ENCODE measurements at places on chromosomes 7 and 10.

- DNase-seq: no peak
Measured at GRCh38 chr10:72943498-72944234, 10.9 kb downstream of the PLA2G12B start.

- DNase-seq: no peak
Measured at GRCh38 chr10:110563132-110563531, 4.4 kb upstream of the SMC3 start.

DNA sequence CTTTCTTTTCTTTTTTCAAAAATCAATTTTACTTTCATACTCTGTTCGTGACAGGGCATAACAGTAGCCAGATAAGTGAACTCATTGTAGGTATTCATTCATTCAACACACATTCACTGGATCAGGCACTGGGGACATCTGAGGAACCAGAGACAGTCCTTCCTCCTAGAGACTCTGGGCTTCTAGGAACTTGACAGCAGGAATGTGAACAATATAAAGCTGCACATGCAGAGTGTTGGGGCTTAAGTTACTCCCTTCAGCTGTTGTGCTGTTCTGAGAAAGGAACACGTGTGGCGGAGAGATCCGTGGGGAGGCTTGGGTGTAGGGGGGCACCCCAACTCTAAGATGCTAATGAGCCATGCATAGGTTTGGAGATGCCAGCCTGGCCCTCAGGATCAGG, 120.4 kb downstream of the PKD1L1 start:
- DNase-seq: no peak

- DNase-seq: no peak
Measured at GRCh38 chr7:132199626-132200025, 376.6 kb downstream of the PLXNA4 start.

- DNase-seq: no peak
Measured at GRCh38 chr7:69728304-69728703, 130.0 kb downstream of the AUTS2 start.

DNA sequence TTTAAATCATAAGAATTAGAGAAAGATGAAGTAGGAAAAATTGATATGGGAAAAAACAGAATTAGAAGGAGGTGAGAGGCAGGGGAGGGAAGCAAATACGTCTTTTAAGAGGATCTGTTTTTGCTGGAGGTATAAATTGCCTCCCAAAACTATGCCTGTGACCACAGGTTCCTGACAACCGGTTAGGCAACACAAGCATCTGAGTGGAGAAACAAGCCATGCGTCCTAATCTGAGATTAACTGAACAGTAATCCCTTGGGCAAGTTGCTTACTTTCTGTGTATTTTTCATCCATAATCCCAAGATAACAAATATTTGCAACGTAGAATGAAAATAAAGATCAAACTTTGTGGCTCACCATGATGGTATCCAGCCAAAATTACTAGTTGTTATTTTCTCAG, 149.2 kb downstream of the C1GALT1 start:
- no peak for DNase-seq

DNA sequence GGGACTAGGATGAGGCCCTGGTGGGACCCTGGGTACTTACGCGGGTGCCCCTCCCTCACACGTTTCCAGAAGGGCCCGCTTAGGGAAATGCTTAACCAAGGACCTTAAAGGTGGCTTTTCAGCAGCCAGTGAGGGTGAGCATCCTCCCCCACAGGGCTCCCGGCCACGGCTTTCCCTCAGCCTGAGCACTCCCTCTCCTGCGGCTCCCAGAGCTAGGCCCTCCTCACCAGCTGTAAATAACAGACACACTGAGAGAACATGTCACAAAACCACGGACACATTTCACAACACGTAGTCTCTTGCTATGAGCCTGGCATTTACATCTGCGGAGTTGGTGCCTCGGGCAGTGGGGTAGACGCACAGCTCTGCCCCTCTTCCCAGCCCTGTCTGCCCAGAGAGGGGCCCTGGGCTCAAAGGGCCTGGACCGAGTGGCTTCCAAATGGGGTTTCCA, 25.2 kb downstream of the GRID1 start:
- no peak for DNase-seq

GRCh38 chr7:91435381-91436059, 171.3 kb downstream of the FZD1 start:
- DNase-seq: no peak

- no peak for DNase-seq
Measured at GRCh38 chr10:11810313-11810766, 12.8 kb upstream of the PROSER2 start.

- DNase-seq: no peak
Measured at GRCh38 chr10:124376411-124376810, 42.3 kb downstream of the OAT start.

GRCh38 chr10:47137311-47137851, 162.6 kb upstream of the GDF10 start:
- no peak for DNase-seq

DNA sequence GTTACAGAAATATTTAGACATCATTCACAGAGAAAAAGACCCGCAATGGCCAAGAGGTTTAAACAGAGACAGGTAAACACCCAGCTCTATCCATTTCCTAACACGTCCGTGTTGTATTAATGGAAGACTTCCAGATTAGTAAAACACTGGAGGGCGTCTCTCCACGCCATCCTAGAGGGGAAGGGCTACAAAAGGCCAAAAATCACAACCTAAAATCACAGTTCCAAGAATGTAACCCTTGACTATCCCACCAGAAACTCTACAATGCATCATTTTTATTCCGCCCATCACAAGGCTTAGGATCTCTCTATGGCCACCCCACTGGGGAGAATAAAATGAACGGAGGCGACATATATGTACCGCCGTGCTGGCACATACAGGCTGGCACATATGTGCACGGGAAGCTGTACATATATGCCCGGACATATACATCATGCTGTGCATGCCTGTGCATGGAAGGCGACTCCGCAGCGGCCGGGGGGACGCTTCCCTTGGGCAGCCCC, 734 bp downstream of the PCLO start:
- DNase-seq: no peak

DNA sequence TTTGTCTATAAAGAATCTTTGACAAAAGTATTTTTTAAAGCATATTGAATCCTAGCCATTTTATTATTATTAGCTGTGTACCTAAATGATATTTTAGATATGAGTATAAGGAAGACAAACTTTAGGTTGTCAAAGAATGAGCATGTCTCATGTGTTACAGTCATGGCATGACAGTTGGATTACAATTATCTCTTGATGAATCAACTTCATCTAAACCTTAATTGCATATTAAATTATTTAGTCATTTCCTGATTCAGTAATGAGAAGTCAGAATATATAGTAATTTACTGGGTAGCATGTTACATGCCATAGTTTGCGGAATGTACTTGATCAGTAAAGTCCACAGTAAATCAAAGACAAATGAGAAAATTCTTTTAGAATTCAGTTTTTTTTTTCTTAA, 59.2 kb downstream of the MAPK8 start:
- DNase-seq: no peak

GRCh38 chr10:129531195-129531968, 64.3 kb downstream of the MGMT start:
- no peak for DNase-seq

- no peak for DNase-seq
Measured at GRCh38 chr10:3502673-3503072, 282.3 kb downstream of the KLF6 start.

GRCh38 chr7:117672453-117672852, 192.6 kb downstream of the CFTR start:
- no peak for DNase-seq

DNA sequence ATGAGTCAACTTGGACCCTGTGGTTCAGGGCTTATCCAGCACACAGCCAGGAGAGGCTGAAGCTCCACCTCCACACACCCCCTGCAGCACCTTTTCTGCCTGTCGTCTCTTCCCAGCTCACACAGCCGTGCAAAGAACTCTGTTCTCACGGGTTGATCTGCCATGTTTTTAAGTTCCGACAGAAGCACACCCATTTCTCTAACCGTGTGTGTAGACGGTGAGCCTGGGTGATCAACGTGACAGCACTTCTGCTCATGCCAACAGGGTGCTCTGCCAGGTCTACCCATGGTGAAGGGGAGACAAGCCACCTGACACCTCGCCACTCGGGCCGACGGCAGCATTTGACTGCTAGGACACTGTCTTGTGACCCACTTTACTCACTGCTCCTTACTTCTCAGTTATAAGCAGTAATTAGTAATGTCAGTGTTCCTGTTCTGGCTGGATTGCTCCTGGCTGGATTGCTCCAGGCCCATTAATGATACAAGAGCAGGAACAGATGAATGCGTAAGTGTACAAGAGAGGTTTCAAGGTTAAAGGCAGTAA, 90.5 kb downstream of the RNF216 start:
- DNase-seq: no peak

GRCh38 chr10:73096041-73096448, 621 bp downstream of the P4HA1 start:
- DNase-seq: peak; percentile 73

GRCh38 chr7:132750530-132751217, 174.4 kb upstream of the PLXNA4 start:
- DNase-seq: no peak

DNA sequence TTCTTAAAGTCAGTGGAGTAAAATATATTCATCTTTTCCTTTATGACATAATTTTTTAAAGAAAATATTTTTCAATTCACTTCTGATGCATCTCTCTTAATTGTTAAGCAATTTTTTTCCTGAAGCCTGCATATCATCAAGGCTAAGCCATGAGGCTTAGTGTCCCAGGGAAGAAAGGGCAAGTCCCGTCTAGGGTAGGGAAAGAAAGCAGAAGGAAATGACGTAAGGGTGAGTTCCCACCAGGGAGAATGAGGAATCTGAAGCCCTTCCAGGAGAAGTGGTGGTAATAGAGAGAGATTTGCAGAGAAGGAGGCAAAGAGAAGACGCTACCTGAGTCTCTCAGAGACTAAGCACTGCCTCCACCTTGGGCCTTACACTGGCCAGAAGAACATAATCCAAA, 96.8 kb upstream of the NFE2L3 start:
- DNase-seq: no peak

DNA sequence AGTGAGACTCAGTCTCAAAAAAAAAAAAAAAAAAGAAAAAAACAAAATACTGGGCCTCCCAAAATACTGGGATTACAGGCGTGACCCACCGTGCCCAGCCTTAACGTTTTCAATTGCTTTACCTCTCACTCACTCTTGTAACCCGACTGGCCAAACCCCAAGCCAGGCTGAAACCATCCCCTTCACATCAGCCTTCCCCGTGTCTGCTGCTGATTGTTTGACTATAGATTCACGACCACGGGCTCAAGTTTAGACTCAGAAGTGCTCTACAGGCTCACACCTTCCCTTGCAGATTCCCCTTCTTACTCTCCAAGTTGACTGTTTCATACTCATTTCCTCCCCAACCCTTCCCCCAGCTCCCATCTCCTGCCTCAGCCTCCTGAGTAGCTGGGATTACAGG, 22.3 kb downstream of the TYW1 start:
- no peak for DNase-seq

DNA sequence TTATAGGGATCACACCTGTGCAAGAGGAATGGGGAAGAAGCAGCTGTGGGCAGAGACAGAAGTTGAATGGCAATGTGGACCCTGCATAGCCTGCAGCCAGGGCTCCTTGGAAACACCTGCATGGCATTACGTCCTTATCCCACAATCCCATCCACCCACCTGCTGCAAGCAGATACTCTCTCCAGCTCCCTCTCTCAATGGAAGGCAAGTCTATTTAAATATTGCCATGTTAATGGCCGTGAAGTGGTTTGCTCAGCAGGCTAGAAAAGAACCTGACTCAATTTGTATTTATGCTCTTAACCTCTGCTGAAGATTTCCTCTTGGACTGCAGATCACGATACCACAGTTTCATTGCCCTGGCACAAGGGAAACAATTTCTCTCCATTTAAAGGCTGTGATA, 417.0 kb downstream of the TYW1 start:
- no peak for DNase-seq

DNA sequence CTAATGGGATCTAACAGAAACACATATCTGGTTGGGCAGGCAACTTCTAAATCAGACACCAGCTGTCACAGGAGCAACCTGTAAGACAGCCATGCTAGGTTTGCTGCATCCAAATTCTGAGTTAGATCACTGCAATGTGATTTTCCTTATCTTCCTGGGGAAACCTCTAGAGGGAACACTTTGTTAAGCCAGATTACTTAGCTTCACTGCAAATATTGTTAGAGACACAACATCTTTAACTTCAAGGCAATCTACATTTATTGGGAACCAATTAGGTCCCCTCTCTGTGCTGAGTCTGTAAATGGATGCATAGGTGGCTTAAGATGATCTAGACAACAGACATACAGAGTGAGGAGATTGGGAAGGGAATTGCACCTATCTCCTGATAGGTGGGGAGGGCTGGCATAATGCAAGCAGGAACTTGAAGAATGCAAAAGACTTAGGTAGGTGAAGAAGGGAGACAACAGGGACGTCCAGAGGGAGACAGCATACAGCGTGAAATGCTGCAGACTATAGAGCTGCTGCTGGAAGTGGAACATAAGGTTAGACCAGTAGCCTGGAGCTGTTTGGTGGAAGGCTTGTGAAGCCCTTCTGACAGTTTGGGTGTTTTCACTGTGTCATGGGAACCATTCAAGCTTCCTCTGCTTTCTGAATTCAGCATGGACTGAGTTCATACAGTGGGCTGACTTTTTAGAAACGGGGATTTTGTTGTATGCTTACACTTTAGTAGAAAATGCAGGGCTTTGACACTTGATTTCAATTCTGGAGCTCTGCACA, 109.8 kb upstream of the ELMO1 start:
- no peak for DNase-seq

- DNase-seq: no peak
Measured at GRCh38 chr7:111012149-111012548, 78.8 kb upstream of the LRRN3 start.

DNA sequence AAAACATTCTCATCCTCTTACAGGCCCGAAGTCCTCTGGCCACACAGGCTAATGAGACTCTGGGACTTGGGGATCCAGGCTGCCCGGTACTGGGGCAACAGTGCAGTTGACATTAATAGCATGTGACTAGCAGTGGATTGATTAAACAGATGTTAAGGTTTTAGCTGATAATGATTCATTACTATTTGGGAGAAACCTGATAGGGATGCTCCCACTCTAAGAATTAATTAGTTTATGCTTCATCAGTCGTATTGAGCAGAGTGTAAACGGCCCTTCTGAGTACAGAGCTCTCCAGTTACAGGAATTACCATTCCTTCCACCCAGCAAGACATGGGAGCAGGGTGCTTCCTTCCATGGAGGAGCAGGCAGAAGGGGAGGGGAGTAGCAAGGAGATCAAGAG, 82.7 kb downstream of the RPS24 start:
- DNase-seq: no peak

GRCh38 chr7:20301311-20301939, 29.3 kb upstream of the ITGB8 start:
- no peak for DNase-seq

GRCh38 chr7:39592586-39592985, 26.4 kb downstream of the YAE1 start:
- peak; percentile 6 for DNase-seq

- DNase-seq: no peak
Measured at GRCh38 chr7:116740231-116740630, 68.2 kb downstream of the MET start.

- DNase-seq: no peak
Measured at GRCh38 chr10:82922046-82922445, 1047.1 kb downstream of the NRG3 start.

- DNase-seq: no peak
Measured at GRCh38 chr10:11877591-11877905, 54.4 kb downstream of the PROSER2 start.

GRCh38 chr10:84837041-84837812, 508.8 kb downstream of the CCSER2 start:
- no peak for DNase-seq
